ENCODE measurements at places on chromosomes 5 and 9.

- no peak for DNase-seq
Observed at GRCh38 chr5:2917524-2917923, 166.0 kb upstream of the IRX2 start.

GRCh38 chr5:10301842-10302610 is 5.7 kb downstream of the CMBL start:
- DNase-seq = no peak

DNA sequence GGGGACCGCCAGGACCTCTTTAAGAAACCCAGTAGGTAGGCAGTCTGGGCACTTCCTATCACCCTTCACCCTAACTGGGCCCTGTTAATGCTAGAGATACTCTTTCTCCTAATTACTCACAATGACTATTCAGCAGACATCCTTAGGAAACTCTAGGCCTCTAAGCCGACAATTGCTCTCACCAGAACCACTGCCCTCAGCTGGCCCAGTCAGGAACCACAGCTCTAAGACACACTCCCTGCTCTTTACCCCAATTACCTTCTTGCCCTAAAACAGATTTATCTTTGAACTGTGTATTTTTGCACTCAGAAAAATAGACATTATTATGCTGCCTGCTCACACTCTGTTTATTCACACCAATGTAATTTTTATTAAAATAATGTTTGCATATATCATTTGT is 432.6 kb upstream of the SLC30A5 start:
- DNase-seq = no peak

- no peak for DNase-seq
Observed at GRCh38 chr5:159362220-159362619, 31.9 kb upstream of the IL12B start.

- no peak for DNase-seq
Observed at GRCh38 chr5:565782-566440, 41.7 kb upstream of the SLC9A3 start.

DNA sequence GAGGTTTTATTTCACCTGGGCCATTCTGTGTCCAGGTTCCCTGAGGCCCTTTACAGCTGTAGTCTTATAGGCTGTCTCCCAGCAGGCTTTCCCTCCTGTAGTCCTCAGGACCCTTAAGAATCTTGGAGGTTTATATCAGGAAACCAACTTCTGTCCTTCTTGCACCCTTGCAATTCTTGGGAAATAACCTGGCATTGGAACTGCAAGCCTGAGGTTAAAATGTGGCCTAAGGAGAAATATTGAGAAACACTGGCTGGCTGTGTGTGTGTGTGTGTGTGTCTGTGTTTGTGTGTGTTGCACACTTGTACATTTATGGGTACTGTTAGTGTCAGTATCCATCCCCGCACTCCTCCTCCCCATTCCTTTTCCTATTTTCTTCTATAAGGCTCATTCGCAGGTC is 168.9 kb downstream of the PAPPA start:
- DNase-seq = no peak
